HFFc6 (cell line): ENCODE measurements at places on chromosomes 2 and 18.

- DNase-seq = peak; percentile 18
Observed at GRCh38 chr2:237879058-237879430, 19.6 kb downstream of the RAMP1 start.

DNA sequence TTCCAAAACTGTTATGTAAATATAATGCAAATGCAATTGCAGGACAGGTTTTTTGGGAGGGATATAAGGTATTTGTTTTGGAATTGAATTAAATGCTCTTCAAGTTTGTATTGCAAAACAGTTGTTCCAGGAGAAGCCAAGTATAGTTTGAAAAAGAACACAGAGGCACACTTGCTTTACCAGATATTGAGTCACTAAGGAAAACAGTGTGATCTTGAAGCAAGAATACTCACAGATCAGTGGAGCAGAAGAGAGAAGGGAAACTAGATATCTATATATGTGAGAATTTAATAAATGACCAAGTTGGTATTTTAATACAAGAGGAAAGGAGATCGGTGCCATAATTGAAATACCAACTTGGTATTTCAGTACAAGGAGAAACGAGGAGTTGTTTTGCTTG, 178.9 kb downstream of the CAPN13 start:
- no peak for DNase-seq

DNA sequence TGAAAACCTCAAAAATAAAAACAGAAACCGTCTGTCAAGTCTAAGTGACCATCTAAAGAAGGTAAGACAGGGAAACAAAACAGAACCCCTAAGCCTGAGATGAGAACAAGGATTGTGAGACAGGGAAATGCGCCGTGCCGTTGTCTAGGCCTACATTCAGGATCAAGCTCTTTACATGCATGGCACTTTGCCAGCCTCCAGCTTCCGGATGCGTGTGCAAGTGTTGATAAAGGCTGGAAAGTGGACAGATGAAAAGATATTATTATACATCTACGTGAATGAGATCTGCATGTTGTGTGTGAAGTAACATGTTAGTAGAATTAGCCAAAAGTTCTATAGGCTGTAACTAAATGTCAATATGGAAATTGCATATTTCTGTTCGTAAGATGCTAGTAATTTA, 28.6 kb upstream of the TMEM87B start:
- DNase-seq = no peak

- DNase-seq = peak; percentile 48
Observed at GRCh38 chr2:20015482-20016083, 3.1 kb upstream of the MATN3 start.

DNA sequence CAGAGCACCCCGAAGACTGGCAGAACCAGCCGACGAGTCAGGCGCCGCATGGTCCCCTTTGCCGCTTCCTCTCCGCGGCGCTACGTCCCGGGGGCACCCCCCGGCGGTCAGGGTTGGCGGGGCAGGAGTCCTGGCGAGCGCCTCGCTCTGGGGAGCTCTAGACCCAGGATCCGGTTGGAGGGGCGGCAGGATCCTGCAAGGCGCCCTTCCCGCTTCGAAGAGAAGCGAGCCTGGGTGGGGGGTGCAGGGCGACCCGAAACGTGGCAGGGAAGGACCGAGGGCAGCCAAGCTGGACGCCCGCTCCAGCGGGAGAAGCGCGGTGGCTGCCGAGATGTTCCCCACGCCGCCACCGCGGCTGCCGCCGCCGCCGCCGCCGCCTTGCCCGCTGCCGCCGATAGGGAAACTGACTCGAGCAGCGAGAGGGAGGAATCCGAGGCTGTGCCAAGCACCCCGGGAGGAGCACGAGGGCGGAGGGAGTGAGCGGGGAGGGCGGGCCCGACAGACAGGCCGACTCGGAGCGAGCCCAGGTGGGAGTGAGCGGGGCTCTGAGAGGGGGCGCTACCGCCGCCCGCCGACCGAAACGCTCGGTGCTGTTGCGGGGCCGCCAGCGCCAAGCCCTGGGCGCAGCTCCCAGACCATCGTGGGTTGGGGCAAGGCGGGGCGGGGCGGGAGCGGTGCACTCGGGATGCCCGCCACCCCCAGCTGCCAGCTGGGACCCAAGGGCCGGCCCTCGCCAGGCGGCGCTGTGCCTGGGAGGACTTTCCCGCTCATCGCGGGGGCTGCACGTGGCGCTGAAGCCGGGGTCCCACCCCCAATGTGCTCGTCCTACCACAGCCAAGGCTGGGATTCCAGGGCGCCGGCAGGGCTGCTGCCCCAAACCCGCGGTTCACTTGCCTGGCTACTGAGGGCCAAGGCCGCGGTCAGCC, at the start of gene GALNT14:
TSS of gene GALNT14 (minus strand) at position 404 of the 926 bp plus-strand sequence. CDS start at position 50, 354 bp downstream.
- peak; percentile 3 for DNase-seq

- no peak for DNase-seq
Observed at GRCh38 chr2:652881-653480, 24.2 kb downstream of the TMEM18 start.

GRCh38 chr2:240604291-240604938, 17.9 kb downstream of the CAPN10 start:
- peak; percentile 52 for DNase-seq

- no peak for DNase-seq
Observed at GRCh38 chr2:113887009-113887792, 2.7 kb upstream of the ACTR3 start.

DNA sequence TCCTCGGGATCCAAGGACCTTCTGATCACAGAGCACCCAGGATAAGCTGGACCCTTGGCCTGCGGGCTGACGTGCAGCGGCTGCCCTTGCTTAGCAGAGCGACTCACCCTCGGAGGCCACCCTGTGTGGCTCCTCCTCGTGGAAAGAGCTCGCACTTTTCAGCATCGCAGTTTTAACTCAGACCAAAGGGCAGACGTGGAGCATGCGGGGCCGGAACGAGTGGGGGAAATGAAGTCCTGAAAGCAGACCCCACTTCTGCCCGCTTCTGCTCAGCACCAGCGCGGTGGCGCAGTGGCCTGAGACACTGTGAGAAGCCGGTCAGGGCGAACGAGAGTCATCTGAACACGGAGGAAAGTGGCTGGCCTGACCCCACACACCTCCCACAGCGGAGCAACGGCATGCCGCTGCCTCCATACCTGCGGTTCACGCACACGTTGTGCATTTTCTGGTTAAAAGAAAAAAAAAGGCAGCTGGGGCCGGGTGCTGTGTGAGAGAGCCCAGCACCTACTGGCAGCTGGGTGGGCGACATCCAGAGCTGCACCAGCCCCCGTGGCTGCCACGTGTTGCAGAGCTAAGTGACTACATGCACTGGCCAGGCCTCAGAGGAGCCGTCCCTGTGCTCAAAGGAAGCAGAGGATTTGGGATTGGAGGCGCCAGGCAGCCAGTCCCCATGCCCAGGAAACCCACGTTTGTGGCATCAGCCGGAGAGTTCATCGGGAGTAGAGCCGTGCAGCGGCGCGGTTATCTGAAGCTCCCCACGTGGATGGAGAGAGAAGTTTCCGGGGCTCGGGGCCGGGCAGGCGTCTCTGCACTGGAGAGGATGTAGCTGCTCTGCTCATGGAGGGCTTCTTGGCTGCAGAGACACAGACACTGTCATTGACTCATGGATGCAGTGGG, 89.7 kb downstream of the USP40 start:
- DNase-seq = no peak

DNA sequence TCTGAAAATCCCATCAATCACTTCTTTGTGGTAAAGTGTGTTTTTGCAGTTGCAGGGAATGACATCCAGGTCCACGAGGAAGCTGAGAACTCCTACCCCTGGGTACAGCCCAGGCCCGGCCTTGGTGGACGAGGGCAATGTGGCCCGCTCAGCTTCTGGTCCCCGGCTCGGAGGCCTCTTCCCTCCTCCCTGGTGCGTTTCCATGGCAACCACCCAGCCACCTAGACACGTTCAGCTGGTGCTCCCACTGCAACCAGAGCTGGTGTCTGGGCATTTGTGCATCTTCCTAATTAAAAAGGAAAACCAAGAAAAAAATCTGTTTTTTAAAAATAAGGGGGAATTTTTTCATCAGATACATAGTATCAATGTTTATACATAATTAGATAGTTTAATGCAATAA, 603.6 kb upstream of the SALL3 start:
- DNase-seq = no peak

DNA sequence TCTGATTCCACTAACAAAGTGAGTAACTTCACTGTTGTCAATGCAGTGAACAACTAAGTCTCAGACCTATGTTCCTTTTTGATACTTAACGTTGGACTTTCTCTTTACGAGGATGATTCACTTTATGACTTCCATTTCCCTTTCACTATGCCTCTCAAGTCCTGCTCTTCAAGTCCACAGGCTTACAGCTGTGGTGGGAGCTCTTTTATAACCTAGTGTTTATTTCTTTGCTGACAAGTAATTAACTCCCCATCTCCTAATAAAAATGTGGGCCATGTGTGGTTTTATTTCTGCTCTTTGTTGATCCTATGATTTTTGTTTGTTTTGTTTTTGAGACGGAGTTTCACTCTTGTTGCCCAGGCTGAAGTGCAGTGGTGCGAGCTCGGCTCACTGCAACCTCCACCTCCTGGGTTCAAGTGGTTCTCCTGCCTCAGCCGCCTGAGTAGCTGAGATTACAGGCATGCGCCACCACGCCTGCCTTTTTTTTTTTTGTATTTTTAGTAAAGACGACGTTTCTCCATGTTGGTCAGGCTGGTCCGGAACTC, 142.1 kb downstream of the USP34 start:
- DNase-seq = peak; percentile 74

DNA sequence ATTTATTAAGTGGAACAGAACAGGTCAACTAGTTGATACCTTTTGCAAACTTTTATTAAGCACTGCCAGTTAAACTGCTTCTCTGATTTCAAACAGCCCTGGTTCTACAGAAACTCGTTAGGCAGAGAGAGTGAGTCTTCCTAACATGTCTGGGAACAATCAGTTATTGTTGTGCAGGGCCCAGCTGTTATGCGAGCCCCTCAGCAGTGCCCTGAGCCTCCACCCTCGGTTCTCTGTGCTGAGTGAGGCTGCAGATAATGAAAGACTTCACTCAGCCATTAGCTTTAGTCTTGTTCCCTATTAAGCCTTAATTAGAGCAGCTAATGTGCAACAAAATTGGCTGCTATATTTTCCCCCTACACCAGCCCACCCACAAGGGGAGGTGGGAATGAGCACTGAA, 39.6 kb downstream of the KCTD18 start:
- no peak for DNase-seq

DNA sequence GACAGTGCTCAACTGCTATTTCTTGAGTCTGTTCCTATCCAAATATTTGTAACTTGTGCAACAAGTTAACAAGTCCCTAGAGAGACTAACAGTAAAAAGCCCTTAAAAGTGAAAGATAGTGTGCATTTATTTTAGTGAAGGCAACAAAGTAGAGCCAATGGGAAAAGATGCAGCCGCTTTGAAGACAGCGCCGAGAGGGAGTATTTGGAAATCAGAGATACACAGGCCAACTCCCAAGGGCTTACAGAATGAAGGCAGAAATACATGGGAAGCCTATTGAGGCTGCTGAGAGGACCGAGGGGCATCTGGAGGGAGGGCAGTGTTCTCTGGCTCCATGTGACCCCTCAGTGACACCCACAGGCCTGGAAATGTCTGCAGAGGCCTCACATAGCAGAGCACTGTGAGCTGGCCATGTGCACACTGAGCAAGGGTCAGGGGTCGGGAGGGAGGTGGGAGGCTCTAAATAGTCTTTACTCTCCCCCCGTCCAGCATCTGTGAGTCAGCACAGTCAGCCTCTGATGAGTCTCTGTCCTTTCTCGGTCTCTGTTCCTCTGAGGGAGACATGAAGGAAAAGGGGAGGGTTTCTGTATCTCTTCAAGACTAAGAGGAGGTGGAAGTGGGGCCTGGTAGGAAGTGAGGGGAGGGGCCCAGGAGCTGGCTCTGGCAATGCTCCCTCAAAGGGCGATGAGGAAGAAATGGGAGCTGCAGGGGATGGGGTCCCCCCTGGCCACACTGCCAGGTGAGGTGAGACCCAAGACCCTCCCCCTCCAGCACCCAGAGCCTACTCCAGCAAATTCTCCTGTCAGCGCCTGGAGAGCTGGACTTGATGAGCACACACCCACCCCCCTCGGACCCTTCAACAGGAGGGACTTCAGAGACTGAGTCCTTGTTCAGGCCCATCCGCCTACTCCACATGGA, 133.6 kb downstream of the SP3 start:
- DNase-seq = no peak

DNA sequence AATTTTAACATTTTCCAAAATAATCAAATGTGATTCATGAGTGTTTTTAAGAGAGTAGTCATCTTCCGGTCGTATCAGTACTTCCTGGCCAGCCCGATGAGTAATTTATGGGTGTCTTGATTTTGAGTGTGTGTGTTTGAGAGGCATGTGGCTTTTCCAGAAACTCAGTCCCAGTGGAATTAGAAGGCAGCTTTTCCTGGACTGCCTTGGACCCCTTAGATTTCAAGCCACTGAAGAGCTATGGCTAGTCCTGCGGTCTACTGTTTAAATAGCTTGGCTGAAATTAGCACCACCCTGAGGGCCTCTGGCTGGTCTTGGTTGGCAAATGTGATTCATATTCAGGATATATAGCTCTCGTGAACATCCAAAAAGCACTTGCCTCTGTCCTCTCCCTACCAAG, 59.4 kb downstream of the HK2 start:
- DNase-seq = peak; percentile 94

DNA sequence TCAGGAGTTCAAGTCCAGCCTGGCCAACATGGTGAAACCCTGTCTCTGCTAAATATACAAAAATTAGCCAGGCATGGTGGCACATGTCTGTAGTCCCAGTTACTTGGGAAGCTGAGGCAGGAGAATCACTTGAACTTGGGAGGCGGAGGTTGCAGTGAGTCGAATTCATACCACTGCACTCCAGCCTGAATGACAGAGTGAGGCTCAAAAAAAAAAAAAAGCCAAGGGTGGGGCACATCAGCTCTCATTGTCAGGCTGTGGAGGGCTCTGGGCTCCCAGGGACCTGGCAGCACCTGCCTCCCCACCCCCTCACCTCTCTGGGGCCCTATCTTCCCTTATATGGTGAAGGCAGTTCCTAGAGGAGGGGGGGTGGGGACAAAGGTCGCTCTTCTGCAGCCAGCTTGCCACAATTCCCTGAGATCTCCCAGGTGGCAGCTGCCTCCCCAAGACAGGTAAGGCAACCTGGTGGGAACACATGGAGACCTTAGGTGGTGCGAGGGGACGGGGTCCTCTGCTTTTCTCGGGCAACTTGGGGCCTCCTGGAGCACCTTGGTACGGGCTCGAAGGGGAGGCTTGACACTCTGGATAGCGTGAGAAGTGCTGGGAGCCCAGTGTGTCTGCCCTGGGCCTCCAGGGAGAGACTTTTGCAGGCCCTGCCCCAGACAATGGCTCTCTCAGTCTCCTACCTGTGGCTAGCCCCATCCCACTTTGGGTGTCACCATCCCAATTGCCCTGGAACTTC, at the start of gene VIL1:
TSS of gene VIL1 (plus strand) at position 407 of the 742 bp plus-strand sequence. CDS start 4,656 bp downstream, outside the sequence.
- no peak for DNase-seq

GRCh38 chr18:75362435-75362834, 65.1 kb downstream of the SMIM21 start:
- DNase-seq = no peak

GRCh38 chr18:31206787-31207381, 44.2 kb upstream of the DSC1 start:
- no peak for DNase-seq

GRCh38 chr2:1817256-1818051, 73.1 kb upstream of the PXDN start:
- DNase-seq = peak; percentile 99

DNA sequence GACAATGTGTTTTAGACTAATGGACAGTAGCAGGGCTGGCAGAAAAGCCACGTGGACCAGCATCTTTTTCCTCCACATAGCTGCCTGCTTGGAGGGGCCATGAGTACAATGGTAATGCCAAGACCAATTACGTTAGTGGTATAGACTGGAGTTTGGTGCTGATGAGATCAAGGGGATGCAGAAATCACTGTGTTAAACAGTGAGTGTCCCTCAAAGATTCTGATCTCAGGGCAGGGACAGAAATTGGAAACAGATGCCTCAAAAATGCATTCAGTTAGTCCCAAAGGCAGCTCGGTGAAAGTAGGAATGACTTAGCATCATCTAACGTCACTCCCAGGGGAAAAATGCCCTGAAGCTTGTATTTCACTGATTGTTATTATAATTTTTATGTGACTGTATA, 72.4 kb downstream of the SLC16A14 start:
- DNase-seq = peak; percentile 78
